ENCODE measurements at places on chromosomes 7 and 10.
A peak's percentile ranks its signal among the peaks of the same experiment; 100 is the strongest.

- DNase-seq: no peak
Measured at GRCh38 chr10:80253266-80253962, 36.0 kb downstream of the MAT1A start.

DNA sequence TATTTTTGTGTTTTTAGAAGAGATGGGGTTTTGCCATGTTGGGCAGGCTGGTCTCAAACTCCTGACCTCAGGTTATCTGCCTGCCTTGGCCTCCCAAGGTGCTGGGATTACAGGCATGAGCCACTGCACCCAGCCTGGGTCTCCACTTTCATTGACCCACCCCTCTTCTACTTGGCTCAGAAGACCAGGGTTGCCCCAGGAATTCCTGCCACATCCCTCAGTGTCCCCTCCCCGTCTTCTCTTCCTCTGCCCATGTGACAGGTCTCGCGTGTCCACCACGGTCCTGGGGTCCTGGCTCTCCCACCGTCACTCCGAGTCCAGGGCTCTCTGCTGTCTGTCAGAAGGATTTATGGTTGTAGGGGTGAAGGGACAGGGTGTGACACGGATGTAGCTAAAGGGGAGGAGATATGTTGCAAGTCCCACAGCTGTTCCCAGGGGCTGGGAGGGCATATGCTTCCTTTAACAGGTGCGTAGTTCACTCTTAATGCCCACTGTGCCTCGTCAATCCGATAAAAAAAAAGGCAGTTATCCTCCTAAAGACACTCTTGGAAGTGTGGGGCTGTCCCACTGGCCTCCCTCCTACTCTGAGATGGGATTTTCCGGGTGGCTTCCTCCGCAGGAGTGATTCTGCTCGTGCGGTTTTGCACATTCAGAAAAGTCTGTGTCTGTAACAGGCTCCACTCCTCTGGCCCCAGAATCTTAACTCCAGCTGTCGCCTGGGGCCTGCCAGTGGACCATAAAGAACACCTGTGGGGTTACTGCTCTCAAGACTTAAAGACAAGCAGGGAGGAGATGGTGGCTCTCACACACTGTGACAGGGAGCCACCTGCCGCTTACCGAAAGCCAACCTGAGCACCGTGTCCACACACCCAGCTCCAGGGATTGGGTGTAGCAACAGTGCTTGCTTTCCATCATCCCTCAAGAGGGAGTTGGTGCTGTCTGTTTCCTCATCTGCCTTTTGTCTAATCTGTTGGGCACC is 36.7 kb upstream of the SHH start:
- no peak for DNase-seq

DNA sequence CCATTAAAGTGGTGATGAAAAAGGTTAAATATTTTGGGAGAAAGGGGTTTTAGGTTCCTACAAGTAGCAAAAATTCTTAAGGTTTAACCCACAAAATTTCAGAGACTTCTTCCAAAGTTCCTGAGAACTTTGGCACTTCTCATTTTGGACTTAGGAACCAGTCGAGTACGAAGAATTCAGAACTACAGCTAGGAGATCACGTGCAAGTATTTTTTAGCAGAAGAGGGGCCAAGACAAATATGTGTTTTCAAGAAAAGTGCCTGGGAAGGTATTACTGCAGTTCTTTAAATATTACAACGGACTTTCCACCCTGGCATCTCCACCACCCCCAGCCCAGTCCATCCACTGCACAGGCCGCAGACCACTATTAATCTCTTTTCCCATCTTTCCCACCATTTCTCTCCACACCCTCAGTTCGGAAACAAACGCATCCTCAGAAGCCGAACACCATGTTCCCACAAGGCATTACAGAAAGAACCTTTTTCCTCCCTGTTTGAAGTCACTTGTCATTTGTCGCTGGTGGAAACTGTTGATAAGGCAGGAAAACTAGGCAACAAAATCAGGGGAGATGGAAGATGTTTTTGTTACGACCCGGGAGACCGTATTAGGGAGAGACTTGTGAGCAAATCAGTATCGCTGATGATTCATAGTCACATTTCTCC is 7.1 kb downstream of the INHBA start:
- no peak for DNase-seq

- DNase-seq: no peak
Measured at GRCh38 chr10:124003070-124003419, 90.4 kb downstream of the CHST15 start.

GRCh38 chr7:77244222-77244934 is 44.8 kb upstream of the FGL2 start:
- no peak for DNase-seq

GRCh38 chr10:122089311-122090017 is 100.5 kb downstream of the TACC2 start:
- DNase-seq: no peak

DNA sequence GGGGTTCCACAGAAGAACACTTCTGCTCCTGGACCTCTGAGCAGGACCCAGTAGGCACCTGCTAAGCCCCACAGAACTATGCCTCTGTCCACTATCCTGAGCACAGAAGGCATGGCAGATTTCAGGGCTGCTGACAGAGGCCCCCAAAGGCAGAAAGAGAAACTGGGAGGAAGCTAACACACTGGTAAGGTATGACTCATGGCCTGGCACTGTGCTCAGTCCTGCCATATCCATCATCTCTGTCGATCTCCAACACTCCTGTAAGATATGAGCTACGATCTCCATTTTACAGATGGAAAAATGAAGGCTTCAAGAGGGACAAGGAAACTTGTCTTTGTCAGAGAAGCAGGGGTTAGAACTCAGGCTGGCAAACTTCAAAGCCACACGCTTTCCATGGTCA is 62.2 kb downstream of the GRID1 start:
- no peak for DNase-seq

- DNase-seq: peak; percentile 62
Measured at GRCh38 chr10:77513781-77514331, 123.8 kb downstream of the KCNMA1 start.

DNA sequence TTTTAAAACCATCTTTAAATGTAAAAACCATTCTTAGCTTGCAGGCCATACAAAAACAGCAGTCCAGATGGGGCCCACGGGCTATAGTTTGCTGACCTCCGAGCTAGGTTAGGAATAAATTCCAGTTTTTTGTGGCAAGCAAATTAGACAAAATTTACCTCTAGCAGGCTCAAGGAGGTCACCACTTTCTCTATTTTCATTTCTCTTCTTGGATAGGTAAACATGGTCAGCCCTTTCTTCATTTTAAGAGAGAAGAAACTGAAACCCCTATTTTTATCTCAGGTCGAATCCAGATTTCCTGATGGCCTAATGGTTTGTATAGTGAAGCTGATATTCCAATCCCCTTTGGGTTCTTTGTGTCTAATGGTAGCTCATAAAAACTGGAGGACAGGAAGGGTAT is 10.7 kb downstream of the IKZF5 start:
- no peak for DNase-seq

DNA sequence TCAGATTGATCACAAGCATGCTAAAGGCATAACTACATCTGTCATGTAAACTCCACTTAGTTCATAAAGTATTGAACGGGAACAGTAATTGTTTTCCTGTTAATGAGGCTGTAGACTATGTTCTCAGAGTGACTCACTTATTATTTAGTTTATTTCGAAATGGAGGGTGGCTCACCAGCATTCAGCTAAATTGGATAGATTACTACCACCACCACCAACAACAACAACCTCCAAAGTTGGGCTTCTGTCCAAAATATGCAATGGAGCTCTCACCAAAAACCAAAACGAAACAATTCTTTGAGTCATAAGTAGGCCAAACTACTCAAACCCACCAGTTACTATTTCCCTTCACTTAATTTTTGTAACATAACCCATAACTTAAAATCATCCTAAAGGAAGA is 127.9 kb upstream of the NRBF2 start:
- DNase-seq: no peak

- peak; percentile 41 for DNase-seq
Measured at GRCh38 chr10:4170633-4171314, 385.8 kb upstream of the KLF6 start.

GRCh38 chr7:98211221-98211675 is at the start of gene BHLHA15:
TSS of gene BHLHA15 (plus strand) at chr7:98211439. CDS start at chr7:98212310, 871 bp downstream.
- no peak for DNase-seq

DNA sequence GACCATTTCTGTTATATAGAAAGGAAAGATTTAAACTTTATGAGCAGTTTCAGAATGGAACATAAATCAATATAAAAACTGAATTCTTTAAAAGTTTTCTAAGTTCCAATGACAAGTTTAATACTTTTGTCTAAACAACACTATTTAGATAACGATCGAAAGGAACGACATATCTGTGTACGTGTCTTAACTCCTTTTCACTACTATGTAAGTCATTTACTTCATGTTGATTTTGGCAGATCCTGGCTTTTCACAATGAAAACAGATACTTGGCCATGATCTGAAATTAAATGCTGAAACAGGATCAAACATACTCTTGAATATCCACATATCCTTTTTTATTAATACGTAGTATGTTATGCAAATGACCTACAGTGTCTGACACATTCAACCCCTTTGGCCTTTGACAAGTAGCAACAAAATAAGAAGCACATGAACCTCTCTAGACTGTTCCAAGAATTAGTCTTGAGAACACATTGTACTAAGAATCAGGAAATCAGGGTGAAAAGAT is 41.9 kb downstream of the RNLS start:
- DNase-seq: no peak

GRCh38 chr7:18292584-18292983 is 203.0 kb upstream of the HDAC9 start:
- no peak for DNase-seq

DNA sequence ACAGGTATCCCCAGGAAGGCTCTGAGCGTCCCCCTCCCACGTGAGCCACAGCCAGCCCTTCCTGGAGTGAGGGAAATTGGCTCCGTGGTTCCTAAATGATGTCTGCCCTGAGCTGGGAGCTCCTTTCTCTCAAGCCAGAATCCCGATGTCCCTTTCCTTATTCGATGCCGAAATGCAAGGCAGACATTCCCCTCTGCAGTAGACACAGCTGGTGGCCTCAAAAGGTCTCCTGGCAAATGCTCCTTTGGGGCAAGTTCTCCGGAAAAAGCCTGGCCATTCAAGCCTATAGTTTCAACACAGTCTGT is 98.9 kb downstream of the HIP1 start:
- DNase-seq: no peak

DNA sequence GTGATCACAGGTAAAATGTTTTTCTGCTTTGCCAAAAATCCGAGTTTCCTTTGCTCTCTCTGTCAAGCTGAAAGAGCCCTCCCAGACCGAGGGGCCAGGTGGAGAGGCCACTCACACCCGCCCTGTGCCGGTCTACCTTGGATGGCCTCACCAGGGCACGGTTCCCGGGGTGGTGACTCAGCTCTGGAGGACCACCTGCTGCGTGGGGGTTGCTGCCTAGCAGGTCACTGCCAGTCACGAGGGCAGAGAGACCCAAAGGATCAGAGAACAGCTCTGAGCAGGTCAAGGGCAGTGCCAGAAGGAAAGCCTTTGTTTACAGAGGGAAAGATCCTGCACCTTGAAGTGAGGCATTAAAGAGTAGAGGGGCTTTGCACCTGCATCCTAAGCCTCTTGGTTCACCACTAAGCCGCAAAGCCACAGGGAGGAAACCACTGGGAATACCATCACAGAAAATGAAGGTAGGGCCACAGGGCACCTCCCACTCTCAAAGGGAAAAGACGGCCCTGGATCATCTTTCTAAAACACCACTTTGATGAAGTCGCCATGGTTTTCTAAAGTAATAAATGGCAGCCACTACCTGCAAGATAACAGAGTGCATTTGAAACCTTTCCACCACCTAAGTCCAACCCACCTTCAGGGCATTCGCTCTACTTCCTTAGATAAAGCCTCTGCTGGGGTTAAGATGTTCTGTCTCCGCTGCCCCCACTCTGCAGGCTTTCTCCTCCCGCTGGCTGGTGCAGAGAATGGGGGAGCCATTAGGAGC is 160.3 kb upstream of the KLF14 start:
- DNase-seq: no peak

GRCh38 chr7:149689291-149689721 is 84.1 kb downstream of the ZNF467 start:
- no peak for DNase-seq

DNA sequence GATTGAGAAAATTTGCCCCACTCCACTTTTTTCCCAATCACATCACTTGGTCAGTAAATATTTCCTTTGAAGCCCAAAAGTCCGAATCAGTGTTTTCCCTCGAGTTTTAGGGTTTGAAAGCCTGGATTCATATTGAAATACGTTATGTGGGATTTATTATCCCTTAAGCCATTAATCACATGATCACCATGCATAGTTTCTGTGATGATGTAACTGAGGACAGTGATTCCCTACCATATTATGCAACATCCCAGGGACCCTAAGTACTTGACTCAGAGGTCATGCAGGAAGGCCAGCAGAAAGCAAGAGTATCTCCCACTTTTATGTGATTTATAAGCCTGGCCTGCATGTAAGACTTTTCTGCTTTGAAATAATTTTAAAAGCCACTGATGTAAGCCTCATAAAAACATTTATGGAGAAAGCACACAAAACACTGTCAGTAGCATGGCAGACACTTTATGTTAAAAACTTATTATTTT is 630.6 kb upstream of the ZWINT start:
- no peak for DNase-seq

GRCh38 chr10:82468453-82468852 is 593.5 kb downstream of the NRG3 start:
- DNase-seq: no peak

- DNase-seq: no peak
Measured at GRCh38 chr10:28280652-28281051, 22.2 kb downstream of the MPP7 start.

DNA sequence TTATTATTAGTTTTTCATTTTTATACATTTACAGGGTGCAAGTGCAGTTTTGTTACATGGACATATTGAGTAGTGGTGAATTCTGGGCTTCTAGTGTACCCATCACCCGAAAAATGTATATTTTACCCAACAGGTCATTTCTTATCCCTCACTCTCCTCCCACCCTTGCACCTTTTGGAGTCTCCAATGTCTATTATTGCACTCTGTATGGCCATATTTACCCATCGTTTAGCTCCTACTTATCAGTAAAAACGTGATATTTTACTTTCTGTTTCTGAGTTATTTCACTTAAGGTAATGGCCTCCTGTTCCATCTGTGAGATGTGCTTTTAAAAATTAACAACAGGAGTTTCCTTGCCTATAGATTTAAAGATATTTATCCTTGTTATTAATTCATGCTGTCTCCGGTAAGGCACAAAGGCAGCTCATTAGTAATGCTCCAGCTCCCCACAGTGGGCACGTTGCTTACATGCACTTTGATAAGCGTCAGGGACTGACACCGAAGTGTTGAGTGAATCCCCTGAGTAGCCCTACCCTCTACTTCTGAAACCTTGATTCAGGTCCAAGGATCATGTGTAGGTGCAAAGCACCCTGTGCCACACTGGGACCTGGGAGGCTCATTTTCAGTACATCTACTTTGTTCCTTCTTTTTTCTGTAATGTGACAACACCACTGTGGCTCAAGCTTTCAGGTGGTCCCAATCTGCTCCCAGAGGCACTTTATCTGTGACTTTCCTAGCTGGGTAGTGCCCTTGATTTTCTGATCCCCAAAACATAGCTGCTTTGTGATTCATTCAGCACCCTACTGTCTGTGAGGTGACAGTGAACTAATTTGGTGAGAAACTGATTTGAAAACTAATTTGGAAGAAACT is 27.3 kb downstream of the HYAL4 start:
- DNase-seq: peak; percentile 18

GRCh38 chr10:85602713-85603112 is 763.9 kb downstream of the GRID1 start:
- no peak for DNase-seq

GRCh38 chr7:63925626-63926460 is 72.8 kb upstream of the ZNF722 start:
- DNase-seq: peak; percentile 4
